Activated T-cell treated with anti-CD3 and anti-CD28 coated beads, Interleukin-2, amount 50 U/mL, for 48 hours (primary cell): ENCODE measurements at places on chromosomes 3 and 15.
A peak's percentile ranks its signal among the peaks of the same experiment; 100 is the strongest.

DNA sequence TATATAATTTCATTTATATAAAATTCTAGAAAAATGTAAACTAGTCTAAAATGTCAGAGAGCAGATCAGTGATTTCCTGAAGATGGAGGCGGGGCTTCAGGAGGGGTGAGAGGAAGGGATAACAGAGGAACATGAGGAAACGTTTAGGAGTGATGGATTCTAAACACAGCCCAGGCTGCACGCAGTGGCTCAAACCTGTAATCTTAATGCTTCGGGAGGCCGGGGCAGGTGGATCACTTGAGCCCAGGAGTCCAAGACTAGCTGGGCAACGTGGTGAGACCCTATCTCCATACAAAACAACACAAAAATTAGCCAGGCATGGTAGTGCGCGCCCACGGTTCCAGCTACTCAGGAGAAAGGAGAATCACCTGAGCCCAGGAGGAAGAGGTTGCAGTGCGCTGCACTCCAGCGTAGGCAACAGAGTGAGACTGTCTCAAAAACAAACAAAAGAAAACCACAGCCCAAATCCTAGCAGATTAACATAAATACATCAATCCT, 18.0 kb upstream of the IQCF1 start:
- no peak for DNase-seq

- no peak for DNase-seq
These were observed 298.5 kb upstream of the PPP2R3A start for GRCh38 chr3:135667061-135667460.

GRCh38 chr3:121943431-121943830, 49.2 kb downstream of the SLC15A2 start:
- no peak for DNase-seq

- DNase-seq: no peak
These were observed at the start of gene SOX2 for GRCh38 chr3:181711325-181712135. TSS of gene SOX2 (plus strand) at chr3:181711925. CDS start at chr3:181712361, 436 bp downstream.

DNA sequence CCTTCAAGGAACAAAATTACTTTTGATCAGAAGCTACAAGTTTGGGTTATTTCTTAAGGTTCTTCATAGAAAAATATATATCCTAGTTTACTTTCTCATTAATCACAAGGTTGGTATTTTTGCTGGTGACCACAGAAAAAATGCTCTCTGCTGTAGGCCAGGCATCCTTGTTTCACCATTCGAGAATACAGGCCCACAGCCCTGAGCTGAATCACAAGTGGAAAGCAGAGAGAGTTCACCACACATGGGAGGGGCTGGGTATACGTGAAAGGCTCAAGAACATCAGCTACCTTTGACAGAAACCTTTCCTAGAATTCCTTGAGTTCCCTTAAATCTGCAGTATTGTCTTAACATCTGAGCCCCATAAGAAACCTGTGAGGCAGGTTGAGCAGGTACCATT, 23.2 kb downstream of the CPEB1 start:
- no peak for DNase-seq

DNA sequence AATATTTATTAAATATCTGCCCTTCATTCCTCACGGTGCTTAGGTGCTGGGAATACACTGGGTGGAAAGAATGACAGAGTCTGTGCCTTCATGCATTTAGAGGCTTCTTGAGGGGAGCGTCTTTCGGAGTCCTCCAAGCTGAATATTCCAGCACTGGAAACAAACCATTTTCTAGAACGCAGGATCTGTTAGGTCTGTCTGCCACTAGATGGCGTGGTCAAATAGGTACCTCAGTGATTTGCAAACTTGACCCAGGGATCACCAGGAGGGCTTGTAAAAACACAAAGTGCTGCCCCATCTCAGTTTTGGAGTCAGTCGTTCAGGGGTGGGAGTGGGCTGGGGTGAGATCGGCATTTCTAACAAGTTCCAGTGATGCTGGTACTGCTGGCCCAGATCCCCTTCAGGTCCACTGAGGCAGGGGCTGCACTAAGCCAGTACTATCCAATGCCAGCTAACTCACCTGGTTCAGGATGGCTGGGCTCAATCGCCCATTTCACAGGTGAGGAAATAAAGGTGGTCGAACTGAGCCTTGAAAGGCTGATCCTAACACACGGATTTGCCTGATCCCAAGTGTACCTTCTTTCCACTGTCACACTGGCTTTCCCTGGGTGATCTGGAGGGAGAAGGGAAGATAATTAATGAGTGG, 14.8 kb downstream of the ARNT2 start:
- DNase-seq: no peak

DNA sequence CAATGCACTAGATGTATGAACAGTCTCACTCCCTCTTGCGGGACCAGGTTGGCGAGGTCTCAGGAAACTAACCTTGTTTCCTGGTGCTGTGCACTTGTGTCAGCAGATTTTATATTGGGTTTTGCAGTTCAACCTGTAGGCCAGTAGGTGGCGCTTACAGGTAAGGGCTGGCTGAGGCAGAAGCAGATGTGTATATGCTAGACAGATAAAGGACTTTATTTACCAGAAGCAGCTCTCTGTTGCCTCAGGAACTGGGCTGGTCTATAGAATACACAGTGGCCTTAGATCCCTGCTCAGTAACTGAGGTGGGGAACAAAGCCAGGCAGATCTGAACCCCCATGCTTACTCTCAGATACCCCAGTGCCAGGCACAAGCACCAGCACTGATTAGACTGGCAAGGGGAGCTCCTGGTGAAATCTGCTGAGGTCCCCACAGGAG, 296.8 kb downstream of the DOCK3 start:
- DNase-seq: peak; percentile 39

DNA sequence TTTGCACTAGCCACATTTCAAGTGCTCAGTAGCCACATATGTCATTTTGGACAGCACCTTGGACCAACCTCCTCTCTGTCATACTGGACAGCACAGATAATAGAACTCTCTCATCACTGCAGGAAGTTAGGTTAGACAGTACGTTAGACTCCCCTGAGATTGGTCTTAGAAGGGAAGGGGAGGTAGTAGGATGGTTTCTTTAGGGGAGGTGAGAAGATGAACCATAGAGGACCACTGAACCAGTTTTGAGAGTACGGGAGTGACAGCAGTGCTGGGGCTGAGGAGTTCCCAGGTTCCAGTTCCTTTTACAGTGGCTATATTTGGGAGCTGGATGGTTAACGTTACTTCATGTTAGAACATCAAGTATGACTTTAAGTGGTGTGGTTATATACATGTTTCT, 7.8 kb downstream of the LRCH3 start:
- no peak for DNase-seq

GRCh38 chr15:70258369-70259027, 160.8 kb upstream of the TLE3 start:
- peak; percentile 91 for DNase-seq

- DNase-seq: peak; percentile 49
These were observed at the start of gene C2CD4B for GRCh38 chr15:62165104-62165792. TSS of gene C2CD4B (minus strand) at chr15:62165285. CDS start at chr15:62164984, 301 bp downstream.

- DNase-seq: no peak
These were observed 304.4 kb upstream of the C2CD4B start for GRCh38 chr15:62469478-62469873.

- DNase-seq: peak; percentile 69
These were observed 6.0 kb downstream of the ONECUT1 start for GRCh38 chr15:52783929-52784798.

DNA sequence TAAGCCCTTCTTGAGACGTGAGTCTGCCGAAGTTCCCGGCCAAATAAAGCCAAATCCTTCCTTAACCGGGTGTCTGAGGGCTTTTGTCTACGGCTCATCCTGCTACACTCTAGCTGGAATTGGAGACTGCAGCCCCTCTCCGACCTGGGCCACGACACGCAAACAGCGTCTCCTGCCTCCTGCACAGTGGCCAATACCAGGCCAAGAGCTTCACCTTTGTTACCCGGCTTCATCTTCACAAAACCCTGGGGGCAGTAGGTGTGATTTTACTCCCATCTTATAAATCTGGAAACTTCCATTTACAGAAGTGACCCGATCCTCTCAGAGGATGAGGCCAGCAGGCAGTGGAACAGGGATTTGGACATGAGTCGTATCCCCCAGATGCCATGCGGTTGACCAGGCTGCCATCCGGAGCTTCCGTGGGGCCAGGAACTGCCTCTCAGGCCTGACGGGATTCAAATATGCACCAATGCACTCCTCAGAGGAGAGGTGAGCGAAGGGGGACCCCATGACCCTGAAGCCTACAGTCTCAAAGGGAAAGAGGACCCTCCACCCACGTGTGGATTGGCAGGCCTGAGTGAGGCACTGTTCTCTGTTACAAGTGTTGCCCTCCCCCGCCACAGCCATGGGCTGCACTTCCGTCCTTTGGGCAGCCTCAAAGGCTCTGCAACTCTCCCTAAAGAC, 53.2 kb upstream of the KLF13 start:
- peak; percentile 12 for DNase-seq

- no peak for DNase-seq
These were observed 392.1 kb downstream of the TUSC7 start for GRCh38 chr3:117101697-117102096.

GRCh38 chr15:91444656-91445055, 344.6 kb downstream of the SV2B start:
- DNase-seq: no peak

GRCh38 chr3:120640231-120640630, 41.8 kb downstream of the HGD start:
- no peak for DNase-seq

- DNase-seq: no peak
These were observed 373.1 kb upstream of the THRB start for GRCh38 chr3:24867783-24868182.

GRCh38 chr15:66860844-66861243, 158.8 kb downstream of the SMAD6 start:
- DNase-seq: no peak

- no peak for DNase-seq
These were observed 41.8 kb downstream of the ITGB5 start for GRCh38 chr3:124845406-124845805.

GRCh38 chr15:70375586-70375985, 277.9 kb upstream of the TLE3 start:
- no peak for DNase-seq

DNA sequence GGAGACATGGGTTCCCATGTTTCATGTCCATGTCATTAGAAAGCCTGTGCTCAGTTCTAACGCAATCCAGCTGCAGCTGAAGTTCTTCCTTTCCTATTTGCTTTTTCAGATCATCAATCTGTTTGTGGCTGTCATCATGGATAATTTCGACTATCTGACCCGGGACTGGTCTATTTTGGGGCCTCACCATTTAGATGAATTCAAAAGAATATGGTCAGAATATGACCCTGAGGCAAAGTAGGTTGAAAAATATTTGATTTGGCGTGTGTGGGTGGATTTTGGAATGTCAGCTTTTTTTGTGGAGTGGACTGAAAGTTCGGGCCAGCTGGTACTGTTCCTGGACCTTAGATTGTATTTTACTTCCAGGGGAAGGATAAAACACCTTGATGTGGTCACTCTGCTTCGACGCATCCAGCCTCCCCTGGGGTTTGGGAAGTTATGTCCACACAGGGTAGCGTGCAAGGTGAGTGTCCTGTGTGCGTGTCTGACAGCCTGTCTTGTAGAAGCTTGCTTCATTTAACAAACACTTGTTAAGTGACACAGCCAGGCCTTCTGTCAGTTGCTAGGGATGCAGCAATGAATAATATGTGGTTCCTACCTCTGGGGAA, 69.6 kb downstream of the CHDH start:
- DNase-seq: no peak

- DNase-seq: no peak
These were observed 23.0 kb downstream of the MKRN2 start for GRCh38 chr3:12579905-12580304.

GRCh38 chr3:5653426-5654143, 466.1 kb downstream of the EDEM1 start:
- no peak for DNase-seq

DNA sequence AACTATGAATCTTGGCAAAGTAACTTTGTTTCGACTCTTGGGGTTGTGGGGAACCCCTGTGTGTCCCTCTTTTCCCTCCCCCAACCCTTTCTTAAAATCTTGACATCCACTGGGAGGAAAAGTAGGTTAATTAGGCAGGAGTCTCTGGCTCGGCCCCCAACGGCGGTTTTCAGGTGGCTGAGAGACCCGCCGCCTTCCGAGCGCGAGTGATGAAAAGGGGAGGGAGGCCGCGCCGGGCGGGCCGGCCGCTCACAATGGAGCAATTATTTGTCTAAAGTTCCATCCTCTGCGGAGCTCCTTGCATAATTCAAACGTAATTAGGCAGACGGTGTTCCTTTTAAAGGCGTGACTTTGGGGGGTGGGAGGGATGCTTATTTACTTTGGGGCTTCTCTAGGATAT, 51.7 kb downstream of the ZIC4 start:
- DNase-seq: no peak

DNA sequence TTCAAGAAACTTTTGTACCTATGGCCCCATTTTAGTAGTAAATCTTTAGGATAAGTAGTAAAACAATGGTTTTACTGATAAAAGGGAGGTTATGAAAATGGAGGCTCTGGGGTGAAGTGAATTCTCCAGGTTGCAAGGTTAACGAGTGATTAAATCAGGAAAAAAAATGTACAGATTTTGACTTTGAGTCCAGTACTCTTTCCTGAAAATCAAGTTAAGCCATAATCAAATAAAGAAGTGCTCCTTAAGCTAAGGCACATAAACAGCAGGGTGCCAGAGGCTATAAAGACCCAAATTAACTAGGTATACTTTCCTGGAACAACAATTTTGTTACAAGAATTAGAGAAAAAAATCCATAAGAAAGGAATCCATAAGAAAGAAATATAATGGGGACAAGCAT, 114.7 kb downstream of the DPH6 start:
- no peak for DNase-seq

DNA sequence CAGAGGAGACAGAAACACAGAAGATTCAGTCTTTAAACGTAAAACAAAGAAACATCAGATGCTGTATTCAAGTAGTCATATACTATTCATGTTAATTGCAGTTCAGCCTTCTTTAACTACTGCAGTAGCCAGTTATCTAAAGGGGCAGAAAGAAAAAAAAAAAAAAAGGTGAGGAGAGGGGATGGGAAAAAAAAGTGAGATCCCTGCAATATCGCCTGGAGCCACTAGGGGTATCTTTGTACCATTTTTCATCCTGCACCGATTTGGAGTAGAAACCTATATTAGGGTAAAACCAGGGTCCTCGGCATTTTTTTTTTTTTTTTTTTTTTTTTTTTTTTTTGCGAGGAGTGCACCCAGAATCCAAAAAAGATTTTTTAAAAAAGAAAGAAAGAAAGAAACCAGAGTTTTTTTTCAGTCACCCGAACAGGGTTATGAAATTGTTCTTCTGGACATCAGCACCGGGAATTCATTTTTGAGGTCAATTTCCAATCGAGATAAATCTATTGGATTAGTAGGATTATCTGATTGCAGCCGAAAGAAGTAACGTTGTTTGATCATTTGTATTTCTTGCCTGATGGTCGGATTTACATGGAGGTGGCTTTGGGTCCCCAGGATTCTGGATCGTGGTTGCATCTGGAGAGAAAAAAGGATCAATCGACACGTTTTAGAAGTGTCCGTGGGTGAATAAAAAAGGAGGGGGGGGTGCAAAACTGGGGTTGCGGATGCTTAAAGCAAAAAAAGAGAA, 186.7 kb downstream of the NLGN1 start:
- no peak for DNase-seq

DNA sequence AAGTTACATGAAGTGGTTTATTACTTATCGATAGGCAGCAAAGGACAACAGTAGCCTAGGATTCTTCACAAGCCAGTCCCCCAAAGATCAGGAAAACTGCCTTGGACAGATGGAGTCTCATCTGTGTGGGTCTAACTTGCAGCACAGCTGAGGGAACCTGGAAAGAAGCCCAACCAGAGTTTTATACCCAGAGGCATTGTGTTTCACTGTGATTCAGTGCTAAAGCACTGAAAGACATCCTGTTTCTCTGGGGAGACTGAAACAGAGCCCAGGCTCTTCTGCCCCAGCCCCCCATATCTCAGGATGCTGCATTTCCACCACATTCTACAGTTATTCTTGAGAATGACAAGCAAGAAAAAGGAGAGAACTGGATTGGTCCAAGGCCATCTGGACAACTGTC, 48.2 kb upstream of the PYDC2 start:
- no peak for DNase-seq
